ENCODE measurements at places on chromosomes 4 and X.

DNA sequence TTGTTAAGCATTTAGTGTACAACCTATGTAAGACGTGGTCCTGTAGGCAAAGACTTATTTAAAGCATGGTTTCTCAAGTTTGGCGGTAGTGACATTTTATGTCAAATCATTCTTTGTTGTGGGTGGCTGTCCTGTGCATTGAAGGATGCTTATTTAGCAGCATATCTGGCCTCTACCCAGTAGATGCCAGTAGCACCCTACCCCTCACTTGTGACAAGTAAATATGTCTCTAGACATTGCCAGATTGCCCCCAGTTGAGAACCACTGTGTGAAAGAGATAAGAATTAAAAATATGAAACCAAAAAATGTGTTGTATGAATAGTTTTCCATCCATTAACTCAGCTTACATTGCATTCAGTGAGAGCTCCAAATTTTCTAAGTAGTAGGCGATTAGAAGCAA is 25.5 kb downstream of the MMAA start:
- no peak overlapping the region for H3K4me3 ChIP-seq
- no peak overlapping the region for H3K27ac ChIP-seq
- H3K27me3 ChIP-seq, result no peaks in the 10 kb centered on the region
- peaks cover 12% of the 10 kb centered on the region for H3K4me1 ChIP-seq
- H3K36me3 ChIP-seq, result no peaks in the 10 kb centered on the region
- DNase-seq, result no peak

GRCh38 chr4:146059865-146060264 is 115.7 kb upstream of the LSM6 start:
- no peaks in the 10 kb centered on the region for H3K36me3 ChIP-seq
- H3K27ac ChIP-seq, result no peak overlapping the region
- no peak for DNase-seq
- H3K27me3 ChIP-seq, result no peaks in the 10 kb centered on the region
- peaks cover 13% of the 10 kb centered on the region for H3K4me1 ChIP-seq

DNA sequence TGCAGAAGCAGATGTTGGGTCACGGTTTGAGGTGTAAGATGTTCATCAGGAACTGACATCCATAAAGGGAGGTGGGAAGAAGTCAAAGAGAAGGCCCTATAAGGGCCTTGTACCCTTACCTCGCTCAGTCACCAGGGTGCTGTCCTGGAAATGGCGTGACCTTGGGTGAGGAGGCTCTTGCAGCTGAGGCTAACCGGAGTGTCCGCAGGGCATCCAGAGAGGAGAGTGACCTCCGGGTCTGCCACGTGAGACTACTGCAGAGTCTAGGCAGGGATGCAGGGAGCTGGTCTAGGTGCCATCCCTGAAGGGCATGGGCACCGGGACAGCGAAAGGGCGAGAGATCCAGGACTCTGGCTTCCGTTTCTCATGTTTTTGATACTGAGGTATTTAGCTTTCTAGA is 28.7 kb upstream of the IRAK1 start:
- no peak for DNase-seq
- H3K4me1 ChIP-seq, result peaks cover 38% of the 10 kb centered on the region
- H3K27ac ChIP-seq, result peak overlapping the region; percentile 71

DNA sequence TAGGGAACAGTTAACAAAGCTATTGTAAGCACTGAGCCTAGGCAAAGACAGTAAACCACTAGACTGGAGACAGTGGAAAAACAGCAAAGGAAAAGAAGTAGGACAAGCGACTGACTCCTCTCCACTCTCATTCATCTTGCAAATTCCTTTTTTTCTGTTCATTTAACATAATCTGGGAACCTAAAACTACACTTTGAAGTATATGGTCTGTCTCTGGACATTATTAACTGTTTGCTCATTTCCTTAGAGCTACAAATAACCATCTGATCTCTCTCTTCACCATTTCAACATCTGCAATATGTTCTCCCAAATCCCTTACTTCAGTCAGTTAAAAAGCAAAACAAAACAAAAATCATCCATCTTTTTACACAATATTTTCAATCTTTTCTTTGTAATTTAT is 642 bp downstream of the HMGN5 start:
- peaks cover 22% of the 10 kb centered on the region for H3K4me1 ChIP-seq
- no peak for DNase-seq
- peak overlapping the region; percentile 92 for H3K27ac ChIP-seq
- no peaks in the 10 kb centered on the region for H3K36me3 ChIP-seq

DNA sequence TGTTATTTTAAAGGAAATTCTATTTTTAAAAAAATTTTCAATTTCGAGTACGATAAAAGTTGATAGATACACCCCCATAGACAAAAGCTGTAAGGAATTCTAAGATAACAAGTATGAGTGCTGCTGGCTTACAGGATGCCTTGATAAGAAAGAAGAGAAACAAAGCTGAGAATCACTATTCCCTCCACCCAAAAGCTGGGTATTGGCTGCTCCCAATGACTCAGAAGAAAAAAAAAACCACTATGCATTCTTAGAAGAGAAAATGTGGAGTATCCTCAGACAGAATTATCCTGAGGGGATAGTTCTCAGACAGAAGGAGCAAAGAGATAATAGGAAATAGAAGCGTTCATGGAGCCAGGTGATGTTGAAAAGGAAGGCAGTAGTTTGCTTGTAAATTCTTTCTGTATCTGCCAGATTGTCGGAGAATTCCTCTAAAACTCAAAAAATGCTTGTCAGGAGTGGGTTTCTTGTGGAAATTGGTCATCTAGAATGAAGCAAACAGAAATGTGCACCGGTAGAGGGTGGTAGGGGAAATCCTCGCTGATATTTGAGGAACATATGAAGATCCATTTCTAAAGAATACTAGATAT is 217.5 kb upstream of the ADAMTS3 start:
- H3K27ac ChIP-seq, result no peak overlapping the region
- DNase-seq, result no peak
- H3K4me1 ChIP-seq, result 0 out of 2 replicates have a peak, but pooled peaks cover 5% of the 10 kb centered on the region
- no peak overlapping the region for H3K4me3 ChIP-seq
- no peaks in the 10 kb centered on the region for H3K36me3 ChIP-seq

GRCh38 chrX:56762220-56762619 is 33.2 kb downstream of the NBDY start:
- no peak overlapping the region for H3K4me3 ChIP-seq
- H3K36me3 ChIP-seq, result peaks cover 2% of the 10 kb centered on the region
- DNase-seq, result no peak
- peaks cover 24% of the 10 kb centered on the region for H3K4me1 ChIP-seq

GRCh38 chr4:89283226-89284009 is 24.2 kb downstream of the GPRIN3 start:
- H3K4me1 ChIP-seq, result peaks cover 27% of the 10 kb centered on the region
- no peak overlapping the region for H3K27ac ChIP-seq
- DNase-seq, result no peak
- H3K36me3 ChIP-seq, result no peaks in the 10 kb centered on the region
- H3K27me3 ChIP-seq, result no peaks in the 10 kb centered on the region
